ENCODE measurements at places on chromosomes 1 and 21.
A peak's percentile ranks its signal among the peaks of the same experiment; 100 is the strongest.

DNA sequence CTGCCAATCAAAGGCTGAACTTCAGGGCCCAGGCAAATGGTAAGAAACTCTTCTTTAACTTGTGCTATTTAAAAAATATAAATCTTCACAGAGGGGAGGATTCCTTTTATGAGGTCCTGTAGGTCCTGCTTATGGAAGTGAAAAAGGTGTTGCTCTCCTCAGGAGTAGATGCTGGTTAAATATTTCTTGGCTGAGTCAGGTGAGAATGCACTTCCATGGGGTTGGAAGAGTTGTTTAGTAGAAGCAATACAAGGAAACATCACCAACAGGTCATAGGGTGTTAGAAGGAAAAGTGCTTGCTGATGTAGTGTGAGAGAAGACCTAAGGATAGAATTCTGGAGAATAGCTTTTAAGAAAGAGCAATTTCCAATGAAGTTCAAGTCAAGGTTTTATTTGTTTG is 42.2 kb upstream of the ATP1A1 start:
- no peak overlapping the region for H3K4me3 ChIP-seq
- peaks cover 1% of the 10 kb centered on the region for H3K36me3 ChIP-seq
- no peak overlapping the region for H3K27ac ChIP-seq
- H3K27me3 ChIP-seq, result no peaks in the 10 kb centered on the region
- peaks cover 47% of the 10 kb centered on the region for H3K4me1 ChIP-seq
- no peak for DNase-seq

DNA sequence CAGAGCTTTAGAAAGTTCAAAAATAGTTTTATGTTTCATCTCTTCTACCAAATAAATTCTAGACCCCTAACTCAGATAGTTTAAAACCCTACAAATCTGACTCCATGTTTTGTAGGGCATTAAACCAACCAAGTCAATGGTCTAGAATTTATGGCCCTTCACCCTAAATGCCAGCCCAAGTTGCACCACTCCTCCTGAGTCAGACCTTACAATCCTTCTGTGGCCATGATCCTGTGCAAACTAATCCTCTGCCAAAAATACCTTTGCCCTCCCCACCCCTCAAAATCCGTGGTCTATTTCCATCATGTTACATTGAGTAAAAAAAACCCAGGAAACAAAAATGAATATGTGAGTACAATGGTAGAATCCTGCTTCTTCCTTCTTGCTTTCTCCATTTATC is 179.3 kb downstream of the NR5A2 start:
- H3K36me3 ChIP-seq, result no peaks in the 10 kb centered on the region
- H3K4me3 ChIP-seq, result no peak overlapping the region
- DNase-seq, result no peak
- H3K27ac ChIP-seq, result no peak overlapping the region
- H3K27me3 ChIP-seq, result peaks cover 3% of the 10 kb centered on the region

DNA sequence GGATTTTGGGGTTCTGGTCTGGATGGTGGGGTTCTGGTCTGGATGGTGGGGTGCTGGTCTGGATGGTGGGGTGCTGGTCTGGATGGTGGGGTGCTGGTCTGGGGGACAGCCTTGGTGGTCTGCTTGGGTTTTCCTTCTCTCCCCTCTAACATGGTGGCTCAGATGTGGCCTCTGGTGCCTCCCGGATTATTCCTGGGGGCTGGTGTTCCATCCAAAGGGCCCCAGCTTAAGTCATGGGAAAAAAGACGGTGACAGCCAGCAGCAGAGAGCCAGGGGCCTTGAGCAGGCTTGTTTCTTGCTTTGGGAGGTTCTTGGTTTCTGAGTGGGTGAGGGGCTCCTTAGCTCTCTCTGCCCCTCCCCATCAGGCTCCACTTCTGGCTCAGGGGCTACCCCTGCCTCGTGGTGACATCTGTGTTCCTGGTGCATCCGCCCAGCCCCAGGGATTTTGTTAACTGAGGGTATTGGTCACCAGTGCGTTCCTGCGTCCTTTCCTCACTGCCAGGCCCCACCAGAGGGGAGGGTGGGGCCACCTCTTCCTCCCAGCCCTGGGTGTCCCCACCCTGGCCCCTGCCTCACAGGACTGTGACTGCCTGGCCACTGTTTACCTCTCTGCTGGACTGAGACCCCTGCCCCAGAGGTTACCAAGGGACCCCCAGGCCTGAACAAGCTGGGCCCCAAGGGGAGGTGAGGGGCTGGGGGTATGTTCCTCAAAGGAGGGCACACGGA is 43.2 kb upstream of the ACTRT2 start:
- H3K36me3 ChIP-seq, result no peaks in the 10 kb centered on the region
- no peak for DNase-seq
- H3K27ac ChIP-seq, result no peak overlapping the region
- H3K4me3 ChIP-seq, result no peak overlapping the region
- H3K27me3 ChIP-seq, result no peaks in the 10 kb centered on the region
- H3K4me1 ChIP-seq, result peaks cover 2% of the 10 kb centered on the region

- H3K4me1 ChIP-seq, result peaks cover 24% of the 10 kb centered on the region
- no peak overlapping the region for H3K27ac ChIP-seq
- DNase-seq, result no peak
- no peaks in the 10 kb centered on the region for H3K27me3 ChIP-seq
- peaks cover 5% of the 10 kb centered on the region for H3K36me3 ChIP-seq
- H3K4me3 ChIP-seq, result peak overlapping the region; percentile 0
Observed at GRCh38 chr1:248840946-248841345, 2.9 kb downstream of the ZNF672 start.

DNA sequence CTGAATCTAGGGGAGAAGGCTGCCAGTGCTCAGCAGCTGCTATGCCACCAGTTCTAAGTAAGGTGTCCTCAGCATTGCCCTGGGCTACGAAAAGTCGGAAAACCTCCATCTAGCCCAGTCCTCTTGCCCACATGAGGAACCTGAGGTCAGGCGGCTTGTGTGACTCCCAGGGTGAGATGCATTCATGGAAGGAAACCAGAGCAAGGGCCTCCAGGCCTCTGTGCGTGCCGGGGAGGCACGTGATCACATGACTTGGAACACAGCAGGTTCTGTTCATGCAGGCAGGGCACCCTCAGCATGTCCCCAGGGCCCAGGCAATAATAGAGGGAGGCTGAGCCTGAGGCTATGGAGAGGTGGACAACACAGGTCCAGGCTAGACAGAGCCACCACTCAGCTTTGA is 312.5 kb upstream of the DUSP10 start:
- DNase-seq, result no peak
- peaks cover 4% of the 10 kb centered on the region for H3K4me1 ChIP-seq
- no peaks in the 10 kb centered on the region for H3K36me3 ChIP-seq
- no peaks in the 10 kb centered on the region for H3K27me3 ChIP-seq
- H3K4me3 ChIP-seq, result no peak overlapping the region
- no peak overlapping the region for H3K27ac ChIP-seq

DNA sequence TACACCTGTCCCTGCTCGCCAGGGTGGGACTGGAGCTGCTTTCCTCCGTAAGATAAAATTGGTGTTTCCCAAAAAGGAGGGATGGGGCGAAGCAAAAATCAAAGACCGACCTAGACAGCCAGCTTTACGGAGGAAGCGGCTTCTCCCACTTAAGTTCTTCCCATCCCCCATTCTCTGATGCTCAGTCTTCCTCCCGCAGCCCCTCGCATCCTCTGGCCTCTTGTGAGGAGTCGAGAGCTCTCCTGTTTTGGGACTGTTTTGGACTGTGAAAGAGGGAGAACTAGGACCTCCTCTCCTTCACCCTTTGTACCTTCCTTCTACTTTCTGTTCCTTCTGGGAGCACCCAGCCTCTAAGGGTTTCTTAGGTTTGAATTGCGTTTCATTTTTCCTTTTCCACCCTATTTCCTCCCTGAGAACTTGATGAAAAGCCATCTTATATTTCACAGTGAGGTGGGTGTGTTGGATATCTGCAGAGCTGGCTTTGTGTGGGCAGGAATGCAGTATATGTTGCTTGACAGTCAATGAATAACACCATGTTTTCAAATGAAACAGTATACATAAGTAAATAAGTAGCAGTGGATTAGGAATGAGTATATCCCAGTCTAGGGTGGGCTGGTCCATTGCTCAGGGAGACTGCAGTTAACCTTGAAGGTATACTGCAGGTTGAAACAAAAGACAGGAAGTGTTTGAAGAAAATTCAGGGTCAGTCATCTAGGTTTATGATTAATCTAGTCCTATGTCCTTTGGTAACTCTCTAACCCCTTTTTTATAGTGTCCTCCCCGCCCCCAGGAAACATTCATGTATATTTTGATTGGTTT is 848 bp downstream of the CTTNBP2NL start:
- H3K4me1 ChIP-seq, result peaks cover 18% of the 10 kb centered on the region
- peak overlapping the region; percentile 92 for H3K4me3 ChIP-seq
- H3K27me3 ChIP-seq, result peaks cover 27% of the 10 kb centered on the region
- H3K36me3 ChIP-seq, result no peaks in the 10 kb centered on the region

- H3K27ac ChIP-seq, result peak overlapping the region; percentile 77
- no peaks in the 10 kb centered on the region for H3K27me3 ChIP-seq
- peak; percentile 8 for DNase-seq
- H3K36me3 ChIP-seq, result peaks cover 43% of the 10 kb centered on the region
- H3K4me3 ChIP-seq, result peak overlapping the region; percentile 86
- peaks cover 42% of the 10 kb centered on the region for H3K4me1 ChIP-seq
Observed at GRCh38 chr1:173475564-173476196, 1.5 kb upstream of the PRDX6 start.

DNA sequence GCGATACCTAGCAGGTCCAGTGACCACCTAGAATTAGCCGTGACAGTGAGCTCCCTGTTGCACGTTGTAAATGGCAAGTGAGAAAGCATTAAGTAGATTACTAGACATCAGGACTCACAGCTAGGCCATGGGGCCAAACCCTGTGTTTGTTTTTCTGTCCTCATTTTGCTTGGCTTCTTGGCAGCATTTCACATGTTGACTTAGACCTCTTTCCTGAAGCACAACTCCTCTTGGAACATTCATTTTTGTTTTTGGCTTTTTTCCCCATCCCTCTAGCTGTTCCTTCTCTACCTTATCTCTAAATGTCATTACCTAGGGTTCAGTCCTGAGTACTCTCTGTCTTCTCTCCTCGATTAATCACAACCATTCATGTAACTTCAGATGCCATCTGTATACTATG is 16.9 kb upstream of the PTPN14 start:
- no peaks in the 10 kb centered on the region for H3K36me3 ChIP-seq
- DNase-seq, result no peak
- no peak overlapping the region for H3K4me3 ChIP-seq
- H3K4me1 ChIP-seq, result no peaks in the 10 kb centered on the region
- no peaks in the 10 kb centered on the region for H3K27me3 ChIP-seq

DNA sequence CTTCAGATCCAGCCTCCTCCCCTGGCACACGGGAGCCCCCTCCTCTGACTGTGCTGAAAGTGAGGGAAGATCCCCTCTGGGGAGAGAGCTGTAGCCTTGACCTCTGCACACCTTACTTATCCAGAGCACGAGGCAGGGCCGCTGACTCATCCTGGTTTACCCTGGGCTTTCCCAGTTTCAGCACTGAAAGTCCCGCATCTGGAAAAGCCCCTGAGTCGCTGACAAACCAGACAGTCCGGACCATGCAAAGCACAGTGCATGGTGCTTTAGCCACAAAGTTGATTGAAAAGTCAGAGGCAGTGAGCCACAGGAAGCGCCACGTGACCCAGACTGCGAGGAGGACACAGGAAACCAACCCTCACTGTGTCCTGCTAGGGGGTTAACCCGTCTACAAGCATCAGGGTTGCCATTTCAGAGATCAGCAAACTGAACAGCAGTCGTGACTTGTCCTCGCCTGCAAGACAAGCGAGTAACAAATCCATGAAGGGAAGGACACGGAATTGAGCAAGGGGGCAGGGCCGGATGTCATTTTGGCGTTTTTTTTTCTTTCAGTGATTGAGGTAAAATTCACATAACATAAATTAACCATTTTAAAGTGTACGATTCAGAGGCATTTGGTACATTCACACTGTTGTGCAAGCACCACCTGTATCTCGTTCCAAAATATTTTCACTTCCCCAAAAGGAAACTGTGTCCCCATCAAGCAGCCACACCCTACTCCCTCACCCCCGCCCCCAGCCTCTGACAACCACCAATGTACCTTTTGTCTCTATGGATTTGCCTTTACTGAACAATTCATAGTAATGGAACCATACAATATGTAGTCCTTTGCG is 19.9 kb upstream of the IFNGR2 start:
- peaks cover 62% of the 10 kb centered on the region for H3K4me1 ChIP-seq
- H3K4me3 ChIP-seq, result peak overlapping the region; percentile 46
- peak; percentile 83 for DNase-seq
- H3K27ac ChIP-seq, result peak overlapping the region; percentile 71
- H3K27me3 ChIP-seq, result peaks cover 17% of the 10 kb centered on the region
- no peaks in the 10 kb centered on the region for H3K36me3 ChIP-seq

- H3K27ac ChIP-seq, result no peak within 1 kb of the TSS
- H3K27me3 ChIP-seq, result peaks cover 82% of the 10 kb centered on the region
- H3K4me1 ChIP-seq, result peaks cover 4% of the 10 kb centered on the region
- H3K36me3 ChIP-seq, result no peaks in the 10 kb centered on the region
- DNase-seq, result peak; percentile 15
Observed at GRCh38 chr1:6419804-6420453, at the start of gene HES2. TSS of gene HES2 (minus strand) at chr1:6419919. CDS start at chr1:6419820, 99 bp downstream.

DNA sequence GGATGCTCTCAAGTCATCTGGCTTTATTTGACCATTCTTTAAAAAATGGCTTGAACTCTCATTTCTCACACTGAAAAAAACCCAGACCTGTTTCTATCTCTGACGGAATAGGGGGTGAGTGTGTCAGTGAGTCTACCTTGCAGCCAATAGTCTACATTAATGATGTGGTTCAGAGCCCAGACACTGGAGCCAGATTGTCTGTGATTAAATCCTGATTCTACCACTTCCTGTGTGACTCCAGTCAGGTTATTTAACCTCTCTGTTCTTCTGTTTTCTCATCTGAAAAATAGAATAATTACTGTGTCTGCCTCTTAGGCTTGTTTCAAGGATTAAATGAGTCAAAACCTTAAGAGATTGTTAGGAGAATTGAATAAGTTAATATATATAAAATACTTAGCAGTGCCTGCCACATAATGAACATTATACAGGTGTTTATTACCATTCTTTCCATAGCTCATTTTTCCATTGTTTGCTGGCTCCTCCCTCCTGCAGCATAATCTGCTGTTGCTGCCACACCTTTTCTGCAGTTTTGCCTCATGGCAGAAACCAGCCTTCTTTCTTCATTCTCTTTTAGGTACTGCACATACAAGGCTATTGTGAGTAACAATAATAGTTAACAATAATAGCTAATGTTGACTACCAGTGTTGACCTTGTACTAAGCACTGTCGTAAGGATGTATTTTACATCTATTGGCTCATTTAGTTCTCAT is 157.6 kb upstream of the IVNS1ABP start:
- peaks cover 6% of the 10 kb centered on the region for H3K4me1 ChIP-seq
- DNase-seq, result no peak
- H3K27me3 ChIP-seq, result no peaks in the 10 kb centered on the region
- H3K4me3 ChIP-seq, result no peak overlapping the region
- no peak overlapping the region for H3K27ac ChIP-seq

- no peak overlapping the region for H3K27ac ChIP-seq
- H3K36me3 ChIP-seq, result peaks cover 24% of the 10 kb centered on the region
- no peaks in the 10 kb centered on the region for H3K4me1 ChIP-seq
- no peaks in the 10 kb centered on the region for H3K27me3 ChIP-seq
- H3K4me3 ChIP-seq, result no peak overlapping the region
- DNase-seq, result no peak
Observed at GRCh38 chr1:41108696-41109275, 87.3 kb upstream of the SLFNL1 start.
